A673 (cell line): ENCODE measurements at places on chromosomes 16 and 17. TPM values are rescaled to one million over a fixed set of nuclear protein-coding genes. Genes with fewer than 3 reads are reported as not detected.

DNA sequence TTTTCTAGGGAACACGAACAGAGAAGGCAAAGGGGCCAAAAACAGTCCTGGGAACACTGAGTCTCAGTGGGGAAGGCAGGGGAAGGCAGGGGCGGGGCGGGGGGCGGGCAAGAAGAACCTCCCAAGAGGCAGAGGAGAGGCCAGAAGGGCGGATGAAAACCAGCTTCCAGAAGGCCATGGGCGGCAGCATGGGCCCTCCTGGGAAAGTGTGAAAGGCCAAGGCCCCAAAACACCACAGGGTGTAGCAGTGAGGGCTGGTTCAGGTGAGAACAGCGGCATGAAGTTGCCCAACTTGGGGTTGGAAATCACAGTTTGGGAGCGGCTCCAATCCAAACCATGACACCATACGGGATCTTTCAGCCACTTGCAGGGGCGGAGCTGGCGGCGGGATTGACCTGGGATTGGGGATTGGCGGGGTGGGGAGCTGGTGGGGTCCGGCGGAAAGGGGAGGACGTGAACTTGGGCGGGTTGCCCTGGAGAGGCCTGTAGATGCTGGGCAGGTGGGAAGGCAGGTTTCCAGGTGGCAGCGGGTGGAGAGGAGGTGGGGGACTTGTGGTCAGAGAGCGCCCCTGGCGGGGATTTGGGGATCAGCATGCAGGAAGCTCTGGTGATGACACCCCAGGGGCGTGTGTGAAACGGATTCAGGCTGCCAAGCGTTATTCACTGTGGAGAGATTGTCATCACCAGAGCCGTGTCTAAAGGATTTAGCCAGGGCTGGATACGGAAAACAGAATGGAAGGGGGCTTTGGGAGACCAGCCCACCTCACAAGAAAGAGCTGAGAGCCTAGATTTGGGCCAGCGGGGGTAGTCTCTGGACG lies 80.9 kb downstream of the ARHGAP23 start:
- DNase-seq, result peak; percentile 88

- no peak for DNase-seq
These were observed 2.5 kb downstream of the RANBP10 start for GRCh38 chr16:67803894-67804293.

- DNase-seq, result no peak
These were observed at the start of gene SDR42E2 for GRCh38 chr16:22161999-22162655. TSS of gene SDR42E2 (plus strand) at chr16:22162506. CDS start at chr16:22165583, 3,077 bp downstream.

GRCh38 chr17:48804936-48805411 lies 12.1 kb downstream of the TTLL6 start:
- DNase-seq, result peak; percentile 87

DNA sequence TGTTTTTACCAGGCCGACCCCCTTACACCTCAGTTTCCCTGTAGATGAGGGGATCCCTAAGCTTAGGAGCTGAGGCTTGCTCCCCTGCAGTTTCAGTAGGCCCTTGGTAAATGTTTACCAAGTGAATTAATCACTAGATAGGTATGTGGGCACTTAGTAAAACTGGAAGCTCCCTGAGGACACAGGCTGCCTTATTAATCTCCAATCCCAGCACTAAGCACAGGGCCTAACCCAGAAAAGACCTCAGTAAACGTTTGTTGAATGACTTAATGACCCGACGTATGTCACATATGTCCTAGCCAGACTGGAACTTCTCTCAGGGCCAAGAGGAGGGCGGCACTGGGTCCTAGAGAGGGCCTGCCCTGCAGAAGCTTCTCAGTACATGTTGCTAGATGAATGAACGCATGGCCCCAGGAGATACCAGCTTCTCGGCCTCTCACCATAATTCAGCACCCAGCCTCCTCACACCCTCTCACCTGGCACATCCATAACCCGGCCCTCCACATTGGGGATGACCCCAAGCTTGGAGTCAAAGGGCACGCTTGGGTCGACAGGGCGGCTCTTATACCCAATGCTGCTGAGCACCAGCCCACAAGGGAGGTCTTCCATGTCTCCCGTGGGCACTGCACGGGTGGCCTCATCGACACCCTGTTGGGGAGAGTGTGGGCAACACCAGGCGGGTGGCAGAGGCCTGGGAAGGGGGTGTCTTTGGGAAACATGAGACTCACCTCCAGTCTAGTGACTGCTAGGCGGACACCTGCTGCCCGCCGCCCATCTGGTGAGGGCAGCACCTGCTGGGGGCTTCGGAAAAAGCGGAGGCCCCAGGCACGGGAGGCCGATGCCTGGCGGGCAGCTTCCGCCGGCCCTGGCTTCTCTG lies 4.0 kb upstream of the GRIN2C start:
- DNase-seq, result no peak

- DNase-seq, result no peak
These were observed 15.5 kb upstream of the CRISPLD2 start for GRCh38 chr16:84804326-84804725.

Gene AIPL1
- total RNA-seq, result not detected in 2 replicates

Gene RAMP2
- 3.8 and 5.0 TPM in 2 replicates for total RNA-seq
